ENCODE measurements at places on chromosomes 5 and 9.
A peak's percentile ranks its signal among the peaks of the same experiment; 100 is the strongest.

DNA sequence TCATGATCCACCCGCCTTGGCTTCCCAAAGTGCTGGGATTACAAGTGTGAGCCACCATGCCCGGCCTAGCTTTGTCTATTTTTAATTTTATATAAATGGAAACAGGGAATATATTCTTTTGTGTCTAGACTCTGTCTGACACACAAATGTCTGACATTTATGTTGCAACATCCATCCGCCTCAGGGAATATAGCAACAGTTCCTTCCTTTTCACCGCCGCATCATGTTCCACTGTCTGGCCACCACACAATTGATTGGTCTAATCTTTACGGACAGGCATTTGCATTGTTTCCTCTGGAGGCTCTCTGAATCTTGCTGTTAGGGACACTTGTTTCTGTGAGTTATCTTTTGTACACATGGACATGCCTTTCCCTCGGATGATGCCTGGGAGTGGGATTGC lies 20.1 kb upstream of the TBC1D9B start:
- DNase-seq: no peak

DNA sequence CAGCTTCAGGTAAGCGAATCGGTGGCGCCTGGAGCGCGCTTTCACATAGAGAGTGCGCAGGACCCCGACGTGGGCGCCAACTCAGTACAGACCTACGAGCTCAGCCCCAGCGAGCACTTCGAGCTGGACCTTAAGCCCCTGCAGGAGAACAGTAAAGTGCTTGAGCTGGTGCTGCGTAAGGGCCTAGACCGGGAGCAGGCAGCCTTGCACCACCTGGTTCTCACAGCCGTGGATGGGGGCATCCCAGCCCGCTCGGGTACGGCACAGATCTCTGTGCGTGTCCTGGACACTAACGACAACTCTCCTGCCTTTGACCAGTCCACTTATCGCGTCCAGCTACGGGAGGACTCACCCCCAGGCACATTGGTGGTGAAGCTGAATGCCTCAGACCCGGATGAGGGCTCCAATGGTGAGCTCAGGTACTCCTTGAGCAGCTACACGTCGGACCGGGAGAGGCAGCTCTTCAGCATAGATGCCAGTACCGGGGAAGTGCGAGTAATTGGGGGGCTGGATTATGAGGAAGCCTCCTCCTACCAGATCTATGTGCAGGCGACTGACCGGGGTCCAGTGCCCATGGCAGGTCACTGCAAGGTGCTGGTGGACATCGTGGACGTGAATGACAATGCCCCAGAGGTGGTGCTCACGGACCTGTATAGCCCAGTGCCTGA lies 1.1 kb downstream of the PCDHAC2 start:
- DNase-seq: no peak

DNA sequence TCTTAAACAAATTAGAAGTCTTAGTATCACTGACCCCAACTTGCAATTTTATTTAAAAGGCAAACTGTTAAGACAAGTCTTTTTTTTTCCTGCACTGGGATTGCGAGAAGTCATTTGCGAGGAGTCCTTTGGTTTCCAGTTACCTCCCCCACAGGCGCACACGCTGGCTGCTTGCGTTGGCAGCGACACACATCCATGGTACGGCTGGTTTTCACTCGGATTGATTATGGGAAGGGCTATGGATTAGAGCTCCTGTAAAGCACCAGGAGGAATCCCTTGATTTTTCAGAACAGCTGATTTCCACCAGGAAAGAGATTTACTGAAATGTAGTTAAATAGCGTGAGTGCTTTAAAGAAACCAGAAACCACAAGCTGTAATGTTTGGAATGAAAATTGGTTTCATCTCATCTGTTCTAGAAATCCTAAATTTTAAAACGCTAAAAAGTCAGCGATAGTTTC lies 737 bp downstream of the SLC1A3 start:
- DNase-seq: peak; percentile 46

DNA sequence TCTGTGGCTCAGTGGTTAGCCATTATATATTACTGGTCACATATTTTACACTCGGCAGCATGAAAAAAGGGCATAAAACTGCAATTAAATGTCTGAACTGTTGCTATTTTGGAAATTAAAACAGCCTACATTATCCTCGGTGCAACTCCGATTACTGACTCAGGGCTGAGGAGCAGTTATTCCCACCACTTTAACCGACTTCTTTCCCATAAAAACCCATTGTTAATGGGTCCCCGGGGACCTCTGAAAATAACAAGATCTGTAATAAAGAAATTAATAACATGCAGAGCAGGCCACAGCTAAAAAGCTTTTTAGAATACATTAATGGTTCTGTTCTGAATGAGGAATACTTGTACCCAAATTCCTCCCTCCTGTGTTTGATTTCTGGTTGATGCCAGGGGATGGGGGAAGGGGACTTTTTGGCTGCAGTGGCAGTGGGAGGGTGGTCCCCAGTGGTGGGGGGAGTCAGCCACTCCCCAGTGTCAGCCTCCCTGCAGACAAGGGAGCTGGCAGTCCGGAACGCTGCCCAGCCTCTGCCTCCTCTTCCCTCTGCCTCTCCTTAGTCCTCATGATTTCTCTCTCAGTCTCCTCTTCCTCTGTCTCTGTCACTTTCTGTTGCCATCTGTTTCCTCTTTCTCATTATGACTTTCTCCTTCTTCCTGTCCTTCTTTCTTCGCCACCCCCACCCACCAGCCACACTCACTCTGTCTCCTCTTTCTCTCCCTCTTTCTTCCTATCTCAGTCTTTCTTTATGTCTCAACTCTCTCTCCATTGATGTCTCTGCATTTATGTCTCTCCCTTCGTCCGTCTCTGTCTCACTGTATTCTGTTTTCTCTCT lies 59.0 kb upstream of the ZBTB43 start:
- no peak for DNase-seq

GRCh38 chr9:104608336-104608735 lies 2.9 kb upstream of the OR13C2 start:
- DNase-seq: no peak

DNA sequence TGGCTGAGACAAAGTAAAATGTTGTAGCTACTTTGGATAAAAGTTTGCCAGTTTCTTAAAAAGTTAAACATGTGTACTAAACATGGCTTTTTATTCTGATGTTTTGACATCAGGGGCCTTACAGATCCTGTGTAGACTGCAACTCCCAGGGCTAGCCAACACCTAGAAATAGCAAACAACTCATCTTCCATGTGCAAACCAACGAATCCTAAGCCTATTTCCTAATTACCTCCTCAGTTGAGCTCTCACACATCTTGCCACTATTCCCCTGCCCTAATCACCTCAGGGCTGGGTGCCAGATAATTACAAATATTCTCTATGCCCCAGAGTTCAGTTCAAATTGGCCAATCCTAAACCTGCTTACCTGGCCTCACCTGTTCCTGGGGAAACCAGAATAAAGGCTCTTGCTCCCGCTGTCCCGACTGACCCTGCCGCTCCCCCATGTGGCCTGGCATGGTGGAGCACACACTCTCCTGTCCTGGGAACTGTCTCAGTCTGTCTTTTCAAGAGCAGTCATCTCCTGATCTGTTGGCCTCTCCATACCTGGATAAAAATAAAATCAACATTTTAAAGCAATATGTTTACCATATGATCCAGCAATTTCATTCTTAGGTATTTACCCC lies 37.1 kb upstream of the FAM169A start:
- peak; percentile 57 for DNase-seq

- peak; percentile 53 for DNase-seq
Observed at GRCh38 chr9:81565144-81565543, 124.2 kb downstream of the TLE1 start.

GRCh38 chr9:25939126-25939525 lies 260.9 kb upstream of the TUSC1 start:
- no peak for DNase-seq

- no peak for DNase-seq
Observed at GRCh38 chr5:69042500-69042899, 51.3 kb upstream of the SLC30A5 start.

GRCh38 chr5:74993743-74994142 lies 58.6 kb downstream of the GCNT4 start:
- DNase-seq: no peak

GRCh38 chr5:8693341-8693844 lies 824.4 kb downstream of the MTRR start:
- no peak for DNase-seq

- DNase-seq: no peak
Observed at GRCh38 chr9:2849941-2850340, 6.0 kb upstream of the PUM3 start.

DNA sequence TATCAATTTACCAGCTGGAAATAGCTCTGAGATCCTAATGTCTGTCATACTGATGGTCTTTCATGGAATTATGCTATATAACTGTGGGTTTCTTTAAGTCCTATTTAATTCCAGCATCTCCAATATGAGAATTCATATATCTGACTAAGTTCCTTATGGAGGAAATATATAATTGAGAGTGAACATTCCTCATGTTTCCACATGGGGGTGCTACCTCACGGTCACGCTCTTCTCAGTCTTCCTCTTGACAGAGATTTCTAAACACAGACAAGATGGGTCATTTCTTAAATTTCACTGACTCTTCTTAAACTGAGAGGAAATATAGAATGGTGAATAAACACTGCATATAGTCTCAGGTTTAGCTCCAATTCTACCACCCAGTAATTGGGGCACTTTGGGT lies 212.1 kb downstream of the SLF1 start:
- DNase-seq: no peak

DNA sequence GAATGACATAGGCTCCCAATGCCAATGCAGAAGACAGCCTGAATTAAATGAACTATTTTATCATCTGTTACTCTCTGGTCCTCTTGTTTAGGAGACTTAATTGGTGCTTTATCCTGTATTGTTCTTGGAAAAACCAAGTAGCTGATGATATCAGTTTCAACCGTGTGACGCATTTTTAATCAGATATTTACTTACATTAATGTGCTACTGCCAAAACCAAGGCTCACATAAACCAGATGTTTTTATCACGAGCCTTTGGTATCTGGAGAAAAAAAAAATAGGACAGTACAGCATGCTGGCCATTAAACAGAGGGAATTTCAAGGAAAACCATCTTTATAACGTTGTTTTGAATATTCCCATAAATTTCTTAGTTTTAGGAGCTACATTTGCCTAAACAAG lies 90.1 kb downstream of the ICE1 start:
- no peak for DNase-seq

GRCh38 chr5:132430746-132431145 lies 59.8 kb downstream of the IRF1 start:
- no peak for DNase-seq

- DNase-seq: no peak
Observed at GRCh38 chr5:8864053-8864452, 681.8 kb downstream of the SEMA5A start.

DNA sequence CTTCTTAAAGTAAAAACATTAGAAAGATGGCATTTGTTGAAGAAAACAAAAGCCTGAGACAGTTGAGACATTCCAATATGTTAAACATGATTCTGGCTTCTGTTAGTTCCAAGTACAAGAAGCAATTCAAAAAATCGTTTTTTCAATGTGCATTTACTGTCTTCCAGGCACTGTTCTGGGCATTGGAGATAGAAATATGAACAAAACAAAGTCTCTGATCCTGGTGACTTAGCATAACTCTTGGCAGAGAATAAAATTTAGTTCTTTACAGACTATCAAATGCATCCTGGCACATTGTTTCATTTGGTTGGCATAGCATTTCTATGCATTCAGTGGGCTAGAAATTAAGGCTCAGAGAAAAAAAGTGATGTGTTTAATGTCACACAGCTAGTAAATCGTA lies 77.5 kb downstream of the VCAN start:
- no peak for DNase-seq

DNA sequence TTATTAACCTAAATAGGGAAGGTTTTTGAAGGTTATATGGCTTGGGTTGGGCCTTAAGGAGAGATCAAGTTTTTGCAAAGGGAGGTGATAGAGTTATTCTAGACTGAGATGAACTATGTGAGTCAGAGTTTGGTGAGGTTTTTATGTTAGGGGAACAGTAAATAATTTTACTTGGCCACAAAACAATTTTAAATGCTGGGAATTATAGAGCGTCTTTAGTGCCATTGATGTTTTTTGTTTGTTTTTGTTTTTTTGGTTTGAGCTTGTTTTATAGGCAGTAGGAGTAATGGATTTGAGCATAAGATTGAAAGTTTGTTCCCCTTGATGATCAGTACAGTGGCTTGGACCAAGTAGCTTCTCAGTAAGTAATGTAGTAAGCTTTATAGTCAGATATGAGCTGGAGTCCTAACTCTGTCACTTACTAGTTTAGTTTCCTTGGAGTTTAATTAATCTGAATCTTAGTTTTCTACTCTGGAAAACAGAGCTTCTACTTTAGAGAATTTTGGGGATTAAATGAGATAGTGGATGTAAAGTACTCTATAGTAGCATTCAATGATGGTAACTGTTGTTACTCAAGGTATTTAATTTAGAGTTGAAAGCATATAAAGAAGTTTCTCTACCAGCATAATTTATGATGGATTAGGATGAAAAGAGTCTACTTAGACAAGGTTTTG lies 2.9 kb downstream of the NAA35 start:
- no peak for DNase-seq

- no peak for DNase-seq
Observed at GRCh38 chr9:73219985-73220626, 68.4 kb downstream of the ANXA1 start.

DNA sequence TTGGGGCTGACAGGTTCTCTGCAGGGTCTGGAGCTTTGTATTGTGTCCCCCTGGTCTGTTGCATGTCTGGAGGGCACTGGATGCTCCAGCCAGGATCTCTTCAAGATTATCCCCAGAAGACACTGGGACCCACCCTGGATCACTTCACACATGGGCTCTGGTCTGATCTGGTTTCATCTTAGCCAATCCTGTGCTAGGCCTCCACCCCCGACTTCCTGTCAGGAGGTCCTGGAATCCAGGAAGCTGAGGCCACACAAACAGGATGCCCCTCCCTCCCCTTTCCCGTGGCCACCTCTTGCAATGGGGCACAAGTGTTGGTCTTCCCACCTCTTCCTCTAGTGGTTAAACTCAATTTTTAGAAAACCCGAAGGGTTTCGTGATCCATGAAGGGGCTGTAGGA lies 242.6 kb upstream of the MVB12B start:
- DNase-seq: no peak

- no peak for DNase-seq
Observed at GRCh38 chr5:1792842-1793266, 6.8 kb downstream of the MRPL36 start.

DNA sequence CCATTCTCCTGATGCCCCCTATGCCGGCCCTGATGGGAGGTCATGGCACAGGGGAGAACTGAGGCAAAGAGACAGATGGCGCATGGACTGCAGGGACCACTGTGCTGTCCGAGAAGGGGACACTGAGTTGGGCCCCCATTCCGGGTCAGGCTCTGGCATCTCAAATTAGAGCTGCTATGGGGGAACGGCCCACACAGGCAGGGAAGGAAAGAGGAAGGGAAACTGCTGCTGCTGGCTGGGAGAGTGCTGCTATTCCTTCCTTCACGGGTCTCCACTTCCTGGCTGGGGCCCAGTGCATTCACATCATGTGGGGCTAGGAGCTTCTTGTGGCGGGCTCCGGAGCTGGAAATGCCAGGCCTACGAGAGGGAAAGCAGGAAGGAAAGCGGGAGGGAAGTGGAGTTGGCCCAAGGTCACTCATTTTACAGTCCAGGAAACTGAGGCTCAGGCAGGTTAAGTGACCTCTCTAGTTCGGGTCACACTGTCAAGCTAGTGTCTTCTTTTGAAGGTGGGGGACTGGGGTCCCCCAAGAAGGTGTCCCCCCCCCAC lies 1.3 kb upstream of the CARD19 start:
- no peak for DNase-seq

Data from HuH-7 (cell line).